ENCODE measurements at places on chromosomes 1 and 21.

- DNase-seq = no peak
These were observed 74.6 kb downstream of the MAN1C1 start for GRCh38 chr1:25691211-25691610.

- no peak for DNase-seq
These were observed 209.0 kb downstream of the DYRK1A start for GRCh38 chr21:37575580-37575979.

DNA sequence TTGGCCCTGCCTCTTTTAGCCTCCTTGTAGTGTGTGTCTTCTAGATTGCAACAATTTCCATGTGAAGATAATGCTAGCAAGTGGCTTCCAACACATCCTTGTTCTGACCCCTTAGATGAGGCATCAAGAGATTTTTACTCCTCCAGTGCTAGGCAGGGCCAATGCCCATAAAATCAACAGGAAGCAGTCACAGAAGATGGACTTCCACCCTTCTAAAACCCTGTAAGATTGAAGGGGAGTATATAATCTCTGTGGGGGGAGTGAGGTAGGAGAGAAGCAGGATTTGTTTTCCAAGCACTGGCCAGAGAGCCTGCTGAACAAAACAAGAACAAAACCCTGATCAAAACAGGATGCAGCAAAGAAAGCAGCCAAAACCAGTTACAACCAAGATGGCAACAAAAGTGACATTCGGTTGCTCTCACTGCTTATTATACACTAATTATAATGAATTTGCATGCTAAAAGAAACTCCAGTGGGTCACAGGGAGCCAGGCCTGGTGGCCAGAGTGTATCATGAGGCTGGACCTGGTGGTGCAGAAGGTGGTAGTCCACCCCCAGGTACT, 12.1 kb downstream of the GON4L start:
- DNase-seq = no peak

DNA sequence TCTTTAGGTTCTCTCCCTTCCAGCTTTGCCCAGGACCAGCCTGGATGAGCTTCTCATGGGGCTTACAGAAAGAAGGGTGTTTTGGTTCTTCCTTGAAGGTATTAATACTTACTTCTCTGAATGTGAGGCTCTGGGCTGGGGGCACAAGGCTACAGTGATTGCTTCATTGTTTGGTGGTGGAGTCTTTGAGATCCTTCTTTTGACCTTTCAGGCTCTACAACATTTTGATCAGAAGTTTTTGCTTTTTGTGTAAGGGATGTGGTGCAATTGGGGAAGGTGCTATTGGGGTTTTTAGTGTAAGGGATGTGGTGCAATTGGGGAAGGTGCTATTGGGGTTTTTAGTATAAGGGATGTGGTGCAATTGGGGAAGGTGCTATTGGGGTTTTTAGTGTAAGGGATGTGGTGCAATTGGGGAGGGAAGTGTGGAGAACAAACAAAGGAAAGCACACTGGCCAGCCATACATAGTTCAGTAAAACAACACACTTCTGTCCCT, 103.6 kb upstream of the IVNS1ABP start:
- no peak for DNase-seq

GRCh38 chr21:39116761-39117439, 66.4 kb downstream of the PSMG1 start:
- DNase-seq = no peak

DNA sequence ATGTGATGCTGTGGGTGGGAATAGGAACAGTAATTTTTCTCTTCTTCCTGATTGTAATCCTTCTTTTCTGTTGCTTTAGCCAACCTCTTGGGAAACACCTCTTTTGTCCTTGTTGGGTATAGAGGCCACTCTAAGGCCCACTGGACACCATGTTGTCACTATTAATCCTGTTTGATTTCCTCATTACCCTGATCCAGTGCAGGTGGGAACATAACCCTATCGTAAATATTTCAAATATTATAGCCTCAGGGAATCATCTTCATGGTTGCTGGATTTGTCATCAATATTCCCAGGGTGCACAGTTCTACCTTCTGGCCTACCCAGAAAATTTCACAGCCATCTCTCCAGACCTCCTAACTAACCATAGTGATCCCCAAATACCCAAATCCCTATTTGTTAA, 27.9 kb upstream of the SLC6A9 start:
- DNase-seq = no peak

- DNase-seq = no peak
These were observed 9.8 kb downstream of the ITSN1 start for GRCh38 chr21:33651965-33652680.

GRCh38 chr1:167472752-167473521, 45.4 kb downstream of the CD247 start:
- DNase-seq = no peak

GRCh38 chr21:17607684-17608083, 5.0 kb downstream of the BTG3 start:
- DNase-seq = no peak

DNA sequence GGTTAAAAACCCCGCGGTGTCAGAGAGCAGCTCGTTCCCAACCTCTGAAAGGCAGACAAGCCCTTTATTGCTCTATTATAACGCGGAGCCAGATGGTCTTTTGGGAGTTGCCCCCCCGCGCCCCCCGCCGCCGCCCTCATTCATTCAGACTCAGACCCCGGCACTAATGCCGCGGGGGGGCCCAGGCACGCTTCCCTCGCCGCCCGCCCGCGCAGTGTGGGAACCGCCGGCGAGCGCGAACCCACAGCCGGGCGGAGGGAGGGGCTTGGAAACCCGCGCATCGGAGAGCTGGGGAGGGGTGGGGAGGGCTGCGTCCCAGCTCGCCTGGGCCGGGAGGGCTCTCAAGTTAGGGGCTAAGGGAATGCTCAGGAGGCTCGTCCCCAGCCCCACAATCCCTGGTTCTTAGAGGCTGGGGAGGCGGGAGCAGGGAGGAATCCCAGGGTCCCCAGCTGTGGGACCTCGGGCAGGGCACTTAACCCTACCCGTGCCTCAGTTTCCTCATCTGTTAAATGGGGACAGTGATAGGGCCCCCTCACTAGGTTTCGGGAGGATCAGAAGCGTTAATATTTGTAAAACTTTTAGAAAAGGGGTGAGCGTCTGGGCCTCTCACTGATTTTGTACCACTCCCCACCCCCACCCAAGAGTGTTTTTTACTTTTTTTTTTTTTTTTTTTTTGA, 10.9 kb upstream of the HES5 start:
- DNase-seq = no peak

- DNase-seq = no peak
These were observed 1670.9 kb downstream of the PLA2G4A start for GRCh38 chr1:188499690-188500089.

DNA sequence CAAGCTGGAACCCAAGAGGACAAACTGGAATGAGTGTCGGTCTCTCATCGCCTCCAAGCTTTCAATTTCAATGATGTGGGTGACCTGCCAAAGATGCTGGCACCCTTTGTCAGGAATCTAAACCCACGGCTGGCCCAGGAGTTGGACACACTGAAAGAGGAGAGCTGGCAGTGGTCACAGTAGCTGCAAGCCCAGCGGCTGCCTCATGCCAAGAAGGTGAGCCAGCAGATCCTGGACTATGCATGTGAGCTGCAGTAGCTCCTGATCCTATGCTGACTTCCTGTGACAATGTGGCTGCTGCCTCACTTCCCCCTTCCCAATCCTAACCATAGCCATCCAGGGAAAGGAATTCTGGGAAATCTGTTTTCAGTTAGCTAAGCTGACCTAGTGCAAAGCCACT, 117.0 kb upstream of the VAV3 start:
- DNase-seq = no peak

Measured in stimulated activated CD8-positive, alpha-beta memory T cell treated with anti-CD3 and anti-CD28 coated beads, Interleukin-7, amount 100 ng/mL, for 48 hours (primary cell).